ENCODE measurements at places on chromosomes 4 and X. TPM values are rescaled to one million over a fixed set of nuclear protein-coding genes. Genes with fewer than 3 reads are reported as not detected.

CAPN6 gene
- not detected for total RNA-seq

DMP1 gene
- 0.06 TPM for total RNA-seq

CACNA1F gene
- not detected for total RNA-seq

CHRDL1 gene
- not detected for total RNA-seq

MTCP1 gene
- 15.8 TPM for total RNA-seq

MXRA5 gene
- total RNA-seq: not detected

HTR2C gene
- total RNA-seq: not detected

DDX60 gene
- total RNA-seq: 2.8 TPM

ADH7 gene
- total RNA-seq: not detected

ZFP42 gene
- total RNA-seq: not detected

JCHAIN gene
- total RNA-seq: not detected

F8A1 gene
- total RNA-seq: 94.8 TPM
